Endodermal cell (in vitro differentiated cells): ENCODE measurements at places on chromosomes 11 and 22.

DNA sequence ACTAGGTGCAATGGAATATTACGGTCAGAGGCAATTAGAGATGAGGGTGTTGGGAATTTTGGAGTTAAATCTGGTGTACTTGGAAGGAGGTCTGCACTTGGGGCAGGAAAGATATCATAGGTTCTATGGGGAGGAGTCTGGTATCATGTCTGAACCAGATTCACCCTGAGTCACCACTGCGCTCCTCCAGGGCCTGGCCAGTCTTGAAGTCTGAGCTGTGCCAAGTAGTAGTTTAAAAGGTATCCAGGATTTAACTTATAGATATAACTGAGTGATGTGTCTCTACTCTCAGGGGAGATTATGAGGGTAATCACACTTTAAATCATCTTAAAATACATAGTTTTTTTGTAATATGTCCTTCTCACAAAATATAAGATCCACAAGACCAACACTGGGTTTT, 6.6 kb downstream of the CNGA4 start:
- no peak overlapping the region for H3K4me3 ChIP-seq
- H3K27ac ChIP-seq = no peak overlapping the region
- peaks cover 6% of the 10 kb centered on the region for H3K4me1 ChIP-seq
- H3K27me3 ChIP-seq = no peaks in the 10 kb centered on the region
- H3K36me3 ChIP-seq = no peaks in the 10 kb centered on the region

GRCh38 chr22:49929994-49930575, 11.7 kb downstream of the CRELD2 start:
- no peak overlapping the region for H3K27ac ChIP-seq
- peaks cover 15% of the 10 kb centered on the region for H3K27me3 ChIP-seq
- no peaks in the 10 kb centered on the region for H3K4me1 ChIP-seq

- H3K4me1 ChIP-seq = no peaks in the 10 kb centered on the region
- H3K36me3 ChIP-seq = no peaks in the 10 kb centered on the region
- H3K4me3 ChIP-seq = no peak overlapping the region
- H3K27ac ChIP-seq = no peak overlapping the region
- peak; percentile 45 for DNase-seq
These were observed 25.2 kb upstream of the GCAT start for GRCh38 chr22:37782340-37783168.

DNA sequence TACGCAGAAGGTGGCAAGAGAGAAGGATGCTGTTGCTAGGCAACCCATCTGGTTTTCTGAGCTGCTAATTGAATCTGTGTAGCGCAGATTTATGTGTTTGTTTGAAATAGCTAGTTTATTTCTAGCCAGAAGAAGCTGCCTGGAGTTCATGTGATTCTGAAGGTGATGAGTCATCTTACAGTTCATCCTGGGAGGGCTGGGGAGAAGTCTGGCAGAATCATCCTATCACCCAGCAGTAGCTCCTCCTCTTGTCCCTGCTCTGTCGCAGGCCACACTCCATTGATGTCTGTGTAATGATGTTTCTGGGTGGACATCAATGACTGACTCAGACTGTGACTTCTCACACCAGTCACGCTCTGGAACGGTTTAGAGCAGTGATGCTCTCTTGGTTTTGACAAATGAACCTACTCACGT, 4.8 kb upstream of the FBXO7 start:
- H3K27ac ChIP-seq = no peak overlapping the region
- H3K4me3 ChIP-seq = no peak overlapping the region
- H3K27me3 ChIP-seq = peaks cover 22% of the 10 kb centered on the region
- no peak for DNase-seq
- H3K36me3 ChIP-seq = no peaks in the 10 kb centered on the region

GRCh38 chr22:30816413-30816812, 121.7 kb downstream of the OSBP2 start:
- H3K4me1 ChIP-seq = no peaks in the 10 kb centered on the region
- peak; percentile 65 for DNase-seq
- no peak overlapping the region for H3K27ac ChIP-seq
- no peak overlapping the region for H3K4me3 ChIP-seq
- peaks cover 11% of the 10 kb centered on the region for H3K27me3 ChIP-seq

- peak overlapping the region; percentile 82 for H3K27ac ChIP-seq
- DNase-seq = no peak
- no peak overlapping the region for H3K4me3 ChIP-seq
- no peaks in the 10 kb centered on the region for H3K27me3 ChIP-seq
These were observed 57.4 kb downstream of the NECTIN1 start for GRCh38 chr11:119671561-119672015.

DNA sequence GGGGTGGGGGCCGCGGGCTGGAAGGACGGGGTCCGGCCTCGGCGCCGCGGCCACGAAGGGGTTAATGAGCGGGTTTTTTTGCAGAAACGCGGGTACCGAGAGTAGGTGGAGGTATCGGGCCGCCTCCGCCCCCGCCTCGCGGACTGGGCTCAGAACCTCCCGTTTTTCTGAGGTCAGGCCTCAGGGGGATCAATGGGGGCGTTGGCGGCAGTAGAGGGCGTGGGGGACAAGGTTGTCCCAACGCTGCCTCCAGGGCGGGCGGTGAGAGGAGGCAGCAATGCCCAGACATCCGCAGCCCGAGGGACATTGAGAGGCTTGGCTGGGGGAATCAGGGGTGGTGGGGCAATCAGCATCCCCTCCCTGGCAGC, 34.8 kb upstream of the PRODH start:
- no peaks in the 10 kb centered on the region for H3K27me3 ChIP-seq
- no peak overlapping the region for H3K27ac ChIP-seq
- peak overlapping the region; percentile 76 for H3K4me3 ChIP-seq
- H3K36me3 ChIP-seq = no peaks in the 10 kb centered on the region
- H3K4me1 ChIP-seq = no peaks in the 10 kb centered on the region

GRCh38 chr11:102237096-102237735, 80.1 kb upstream of the BIRC3 start:
- no peak overlapping the region for H3K4me3 ChIP-seq
- no peaks in the 10 kb centered on the region for H3K4me1 ChIP-seq
